NCI-H69 (cell line): ENCODE measurements at places on chromosomes 16 and 17.

- DNase-seq, result no peak
Measured at GRCh38 chr17:64146418-64147109, 16.6 kb upstream of the ERN1 start.

DNA sequence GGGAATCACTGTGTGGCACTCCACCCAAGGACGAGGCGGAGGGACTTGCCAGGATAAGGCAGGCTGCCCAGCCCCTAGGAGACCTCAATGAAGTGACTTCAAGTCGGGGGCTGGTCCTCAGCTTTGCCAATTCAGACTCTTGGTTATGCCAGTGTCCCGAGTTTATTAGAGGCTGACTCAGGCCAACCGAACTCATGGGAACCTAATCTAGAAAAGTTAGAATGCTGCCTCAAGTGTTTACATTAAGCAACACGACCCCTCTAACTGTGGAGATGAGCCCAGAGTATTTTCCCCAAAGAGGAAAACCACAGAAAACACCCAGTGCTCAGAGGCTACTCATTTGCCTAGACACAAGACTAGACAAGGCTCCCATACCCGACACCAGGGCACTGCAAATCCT, 1.1 kb upstream of the TEKT3 start:
- DNase-seq, result no peak

DNA sequence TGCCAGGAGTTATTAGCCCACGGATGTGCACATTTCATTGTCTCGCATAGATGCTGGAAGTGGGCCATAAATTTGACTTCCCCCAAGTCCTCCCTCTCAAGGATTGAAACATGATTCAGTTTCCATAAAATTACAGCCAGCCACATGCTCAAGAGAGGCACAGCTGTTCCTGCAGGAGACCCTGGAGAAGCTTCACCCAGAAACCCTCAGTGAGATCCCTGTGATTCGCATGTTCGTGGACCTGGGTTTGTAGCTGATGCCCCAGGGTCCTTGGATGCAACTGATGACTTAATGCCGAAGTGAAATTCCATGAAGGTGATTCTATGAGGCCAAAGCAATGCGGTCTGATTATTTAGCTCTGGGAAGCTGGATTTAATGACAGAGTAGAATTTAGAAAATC, 24.7 kb upstream of the AQP8 start:
- no peak for DNase-seq

DNA sequence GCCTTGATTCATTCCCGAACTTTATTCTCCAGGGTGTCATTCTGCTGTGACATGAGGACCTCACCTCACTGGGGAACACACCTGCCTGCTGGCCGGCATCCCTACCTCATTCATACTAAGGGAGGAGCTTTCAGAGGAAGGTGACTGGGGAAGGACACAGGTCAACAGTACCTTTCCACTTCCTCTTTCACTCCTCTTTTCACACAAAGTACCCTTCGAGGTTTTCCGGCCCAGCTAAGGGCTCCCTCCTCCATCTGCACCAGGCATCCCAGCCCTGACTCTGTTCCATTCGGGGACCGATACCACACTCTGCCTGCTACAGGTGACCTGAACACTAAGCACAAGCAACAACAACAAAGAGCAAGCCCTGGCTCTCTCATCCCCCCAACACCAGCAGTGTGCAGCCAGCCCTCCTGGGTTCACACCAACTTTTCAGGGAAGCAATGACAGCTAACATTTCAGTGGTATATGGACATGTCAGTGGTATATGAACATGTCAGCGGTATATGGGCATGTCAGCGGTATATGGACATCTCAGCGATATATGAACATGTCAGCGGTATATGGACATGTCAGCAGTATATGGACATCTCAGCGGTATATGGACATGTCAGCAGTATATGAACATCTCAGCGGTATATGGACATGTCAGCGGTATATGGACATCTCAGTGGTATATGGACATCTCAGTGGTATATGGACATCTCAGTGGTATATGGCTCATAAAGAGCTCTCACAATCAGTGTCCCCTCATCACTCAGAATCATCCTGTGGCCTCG, 16.0 kb downstream of the TRIM25 start:
- no peak for DNase-seq

DNA sequence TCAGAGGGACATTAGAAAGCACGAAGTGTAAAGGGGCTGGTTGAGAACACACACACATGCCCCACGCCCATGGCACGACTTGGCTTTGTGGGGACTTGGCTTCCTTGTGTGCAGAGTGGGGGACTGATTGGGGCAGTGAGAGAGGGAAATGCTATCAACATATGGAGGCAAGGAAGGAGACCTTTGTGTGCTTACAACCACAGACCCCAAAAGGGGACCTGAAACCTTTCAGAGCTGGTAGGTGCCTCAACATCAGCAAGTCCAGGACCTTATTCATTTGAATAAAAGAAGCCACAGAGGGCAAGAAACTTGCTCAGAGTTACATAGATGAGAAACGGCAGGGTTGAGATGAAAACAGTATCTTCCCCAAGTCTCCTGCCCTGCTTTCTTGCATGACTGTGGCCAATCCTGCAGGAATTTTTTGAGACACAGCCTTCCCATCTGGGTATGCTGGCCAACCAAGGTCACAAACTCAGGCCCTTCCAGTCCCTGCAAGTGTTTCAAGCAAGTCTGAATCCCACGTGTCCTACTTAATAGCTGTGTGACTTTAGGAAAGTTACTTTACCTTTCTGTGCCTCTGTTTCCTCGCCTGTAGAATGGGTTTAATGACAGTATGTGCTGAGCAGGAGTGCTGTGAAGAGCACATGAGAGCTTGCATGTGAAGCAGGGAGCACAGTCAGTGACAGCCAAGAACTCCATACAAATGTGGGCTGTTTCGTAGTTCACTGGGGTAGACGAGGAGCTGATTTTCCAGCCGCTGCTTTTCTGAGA, 26.2 kb downstream of the C16orf78 start:
- DNase-seq, result no peak

GRCh38 chr16:76351441-76351840, 74.2 kb downstream of the CNTNAP4 start:
- DNase-seq, result no peak

- DNase-seq, result peak; percentile 56
Measured at GRCh38 chr17:8894673-8895578, 27.5 kb upstream of the PIK3R6 start.
